G401 (cell line): ENCODE measurements at places on chromosomes 2 and 18.

- no peak for DNase-seq
These were observed 974.1 kb upstream of the ACVR2A start for GRCh38 chr2:146870691-146871090.

- DNase-seq, result no peak
These were observed 1.7 kb upstream of the GCG start for GRCh38 chr2:162153608-162154224.

- DNase-seq, result no peak
These were observed 52.4 kb upstream of the STAT1 start for GRCh38 chr2:191066197-191066918.

GRCh38 chr18:49224738-49225137 is 235.7 kb downstream of the DYM start:
- DNase-seq, result no peak

DNA sequence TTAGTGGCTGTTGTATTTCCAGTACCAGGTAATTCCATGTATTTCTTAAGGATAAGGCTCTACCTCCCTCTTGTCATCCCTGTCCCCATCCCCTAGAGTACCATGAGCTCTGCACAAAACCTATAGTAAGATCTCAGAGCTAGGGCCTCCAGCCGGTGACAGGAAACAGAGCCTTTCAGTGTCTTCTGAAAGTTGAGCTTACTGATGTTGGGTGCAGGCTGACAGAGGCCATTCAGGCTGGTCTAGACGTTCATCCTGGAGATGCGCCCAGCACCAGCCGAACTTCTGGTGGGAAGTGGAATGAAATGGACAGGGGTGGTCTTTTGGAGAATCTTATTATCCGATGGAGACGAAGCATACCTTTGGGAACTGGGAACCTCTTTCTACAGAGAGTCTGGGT is 16.7 kb upstream of the LYPD6B start:
- no peak for DNase-seq

DNA sequence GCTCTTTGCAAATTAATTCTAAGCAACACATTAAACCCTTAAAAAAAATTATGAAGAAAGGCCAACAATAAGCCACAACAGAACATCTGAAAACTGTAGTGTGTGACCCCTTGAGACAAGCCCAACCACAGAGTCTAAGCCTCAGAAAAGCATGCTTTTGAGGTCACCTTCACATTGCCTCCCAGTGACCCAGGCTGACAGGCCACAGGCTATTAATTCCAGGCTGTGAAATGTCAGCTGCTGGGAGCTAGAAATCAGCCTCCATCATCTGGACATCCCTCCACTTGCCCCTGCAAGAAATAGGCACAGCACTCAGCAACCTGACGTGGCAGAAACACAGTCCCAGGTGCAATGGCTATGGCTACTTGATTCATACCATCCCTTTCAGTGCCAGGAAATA is 179.4 kb upstream of the ZFP36L2 start:
- DNase-seq, result no peak

DNA sequence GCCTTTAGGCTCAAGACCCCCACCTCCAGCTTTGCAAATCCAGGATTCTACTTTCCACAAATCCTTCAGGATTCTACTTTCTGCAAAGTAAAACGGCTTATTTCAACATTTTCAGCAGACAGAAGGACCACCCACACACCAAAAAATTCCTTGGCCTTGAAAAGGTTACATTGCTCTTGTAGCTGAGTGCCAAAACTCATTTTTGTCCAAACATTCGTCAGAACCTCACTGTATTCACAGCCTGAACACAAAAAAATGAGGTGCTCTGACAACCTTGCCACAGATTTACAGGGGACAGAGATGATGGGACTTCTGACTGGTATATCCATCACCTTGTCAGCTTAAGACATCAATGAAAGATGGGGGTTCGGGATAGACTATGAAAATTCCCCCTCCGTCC is 63.0 kb upstream of the COX7A2L start:
- no peak for DNase-seq

- DNase-seq, result no peak
These were observed 236.0 kb upstream of the SPHKAP start for GRCh38 chr2:228417526-228417925.

- no peak for DNase-seq
These were observed at the start of gene WNT10A for GRCh38 chr2:218880102-218880858. Gene WNT10A, plus strand, starts transcription at chr2:218880852. Its CDS starts 144 bp downstream, at chr2:218880996.
